ENCODE measurements at places on chromosomes 11 and 22. TPM values are rescaled to one million over a fixed set of nuclear protein-coding genes. Genes with fewer than 3 reads are reported as not detected.

Gene OR4D5
- total RNA-seq: not detected

DNA sequence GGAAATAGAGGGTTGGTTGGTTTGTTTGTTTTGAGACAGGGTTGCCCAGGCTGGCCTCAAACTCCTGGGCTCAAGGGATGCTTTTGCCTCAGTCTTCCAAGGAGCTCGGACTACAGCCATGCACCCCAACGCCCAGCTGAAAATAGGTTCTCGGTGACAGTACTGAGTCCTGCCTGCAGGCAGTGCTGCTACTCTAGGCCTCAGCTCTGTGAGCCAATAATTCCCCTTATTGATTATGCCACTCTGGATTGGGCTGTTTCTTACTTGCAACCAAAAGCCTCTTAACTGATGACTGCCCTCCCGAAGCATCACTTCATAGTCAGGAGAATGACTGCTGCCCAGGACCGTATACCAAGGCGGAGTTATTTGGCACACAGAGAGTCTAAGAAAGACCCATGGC lies 1.2 kb upstream of the C11orf16 start:
- no peak overlapping the region for H3K4me3 ChIP-seq
- H3K27me3 ChIP-seq: no peaks in the 10 kb centered on the region
- no peak for DNase-seq

DNA sequence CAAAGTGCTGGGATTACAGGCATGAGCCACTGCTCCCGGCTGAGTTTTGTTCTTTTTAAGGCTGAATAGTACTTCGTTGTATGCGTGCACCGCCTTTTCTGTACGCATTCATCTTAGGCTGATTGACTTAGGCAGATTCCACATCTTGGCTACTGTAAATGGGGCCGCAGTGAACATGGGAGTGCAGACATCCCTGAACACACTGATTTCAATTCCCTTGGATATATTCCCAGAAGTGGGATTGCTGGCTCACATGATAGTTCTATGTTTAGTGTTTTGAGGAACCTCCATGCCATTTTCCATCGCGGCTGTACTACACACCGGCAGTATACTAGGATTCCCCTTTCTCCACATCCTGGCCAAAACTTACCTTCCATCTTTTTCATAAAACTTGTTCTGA lies 10.4 kb upstream of the ZNF74 start:
- no peaks in the 10 kb centered on the region for H3K36me3 ChIP-seq
- no peak overlapping the region for H3K27ac ChIP-seq
- H3K27me3 ChIP-seq: no peaks in the 10 kb centered on the region

- peaks cover 5% of the 10 kb centered on the region for H3K36me3 ChIP-seq
- no peaks in the 10 kb centered on the region for H3K27me3 ChIP-seq
- no peaks in the 10 kb centered on the region for H3K4me1 ChIP-seq
- no peak for DNase-seq
- no peak overlapping the region for H3K4me3 ChIP-seq
Observed at GRCh38 chr11:35464308-35464707, 45.0 kb upstream of the SLC1A2 start.

Data from vagina (tissue), 2 donors.